ENCODE measurements at places on chromosomes 2 and 18.

GRCh38 chr2:151326554-151326953 lies 30.8 kb upstream of the TNFAIP6 start:
- DNase-seq: no peak

DNA sequence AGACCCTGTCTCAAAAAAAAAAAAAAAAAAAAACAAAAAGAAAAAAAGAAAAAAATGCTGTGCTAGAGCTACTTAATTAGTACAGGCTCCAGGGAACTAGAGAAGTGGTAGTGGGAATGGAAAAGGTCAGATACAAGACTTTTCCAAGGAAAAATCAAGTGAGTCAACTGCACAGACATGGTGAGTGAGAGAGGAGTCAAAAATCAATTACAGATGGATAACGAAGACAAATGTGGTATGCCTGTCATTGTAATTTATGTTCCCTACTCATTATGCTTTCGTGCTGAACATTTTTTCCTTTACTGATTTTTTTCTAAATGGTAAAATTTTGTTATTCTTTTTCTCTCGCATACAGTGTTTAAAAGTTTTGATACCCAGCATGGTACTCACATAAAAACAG lies 111.5 kb downstream of the MDH1 start:
- DNase-seq: no peak

DNA sequence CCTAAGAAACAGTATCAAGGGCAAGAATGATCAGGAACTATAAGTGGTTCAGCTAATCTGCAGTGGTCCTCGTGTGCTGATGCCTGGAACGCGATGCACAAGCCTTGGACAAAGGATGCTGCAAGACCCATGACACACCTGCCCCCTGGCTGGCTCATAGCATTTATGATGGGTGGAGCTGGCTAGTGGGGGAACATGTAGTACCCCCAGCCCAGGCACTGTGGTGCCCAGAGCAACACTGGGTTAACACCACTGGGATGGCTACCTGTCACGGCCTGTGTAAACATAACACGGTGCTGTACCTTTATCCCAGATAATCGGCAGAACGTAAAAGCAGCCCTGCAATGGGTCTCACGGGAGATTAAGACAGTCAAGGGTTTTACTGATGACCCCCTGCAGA lies 60.3 kb upstream of the PEX13 start:
- no peak for DNase-seq

- no peak for DNase-seq
Measured at GRCh38 chr18:60534538-60534937, 162.0 kb upstream of the MC4R start.

GRCh38 chr2:31962757-31963361 lies 47.9 kb downstream of the MEMO1 start:
- no peak for DNase-seq

GRCh38 chr2:11073251-11073650 lies 82.0 kb upstream of the SLC66A3 start:
- no peak for DNase-seq

DNA sequence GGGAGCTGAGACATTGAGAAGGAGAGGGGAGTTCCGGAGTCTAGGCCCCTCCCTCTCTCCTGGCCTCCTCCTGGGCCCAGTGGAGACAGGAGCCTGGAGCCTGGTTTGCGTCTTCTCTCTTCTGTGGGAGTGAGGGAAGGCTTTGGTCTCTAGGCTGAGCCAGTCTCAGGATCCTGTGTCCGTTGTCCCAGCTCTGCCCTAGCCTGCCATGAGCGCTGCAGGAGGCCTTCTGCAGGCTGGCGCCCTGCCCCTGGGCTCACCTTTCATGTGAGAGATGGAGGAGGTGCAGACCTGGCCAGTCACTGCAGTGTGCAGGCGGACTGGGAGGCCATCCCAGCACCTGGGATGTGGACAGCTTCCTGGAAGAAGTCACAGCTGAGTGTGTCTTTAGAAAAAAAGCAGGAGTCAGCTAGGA lies 8.7 kb downstream of the IMPA2 start:
- DNase-seq: no peak

- DNase-seq: no peak
Measured at GRCh38 chr2:190455358-190456095, 47.4 kb downstream of the MFSD6 start.

- peak; percentile 62 for DNase-seq
Measured at GRCh38 chr2:11123856-11124759, 31.2 kb upstream of the SLC66A3 start.

GRCh38 chr2:10658914-10659257 lies 30.9 kb downstream of the NOL10 start:
- no peak for DNase-seq

DNA sequence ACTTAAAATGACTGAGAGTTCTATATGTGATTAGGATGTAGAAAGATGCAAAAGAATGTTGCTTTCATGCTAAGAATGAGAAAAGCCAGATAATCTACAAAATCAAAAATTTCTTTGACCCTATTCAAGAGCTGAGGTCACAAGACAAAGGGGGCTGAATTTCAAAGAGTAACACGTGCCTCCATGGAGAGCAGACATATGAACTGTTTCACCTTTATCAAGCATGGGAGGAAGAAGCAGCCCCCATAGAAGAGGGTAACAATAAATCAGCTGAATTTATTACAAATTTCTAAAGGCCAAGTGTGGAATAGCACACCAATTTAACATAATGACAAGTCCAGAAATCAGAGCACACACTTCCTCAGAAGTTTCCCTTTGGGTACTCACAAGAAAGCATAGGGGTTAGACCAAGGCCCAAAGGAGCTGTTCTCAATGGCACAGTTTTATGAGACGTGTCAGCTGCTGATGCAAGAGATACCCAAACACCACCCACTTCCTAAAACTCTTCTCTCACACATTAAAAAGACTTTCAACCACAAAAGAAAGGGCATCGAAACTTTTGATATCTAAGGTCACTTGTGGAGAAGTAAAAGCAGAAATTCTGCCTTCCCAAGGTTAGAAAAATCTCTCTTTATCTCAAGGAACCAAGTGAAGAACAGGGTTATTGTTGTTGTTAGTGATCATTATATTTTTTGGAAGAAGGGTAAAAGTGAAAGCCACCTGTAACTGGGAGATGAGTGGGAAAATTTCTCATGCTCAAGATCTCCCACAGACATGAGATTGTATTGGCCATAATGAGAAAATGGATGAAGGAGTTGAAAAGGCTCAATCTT lies 950.1 kb downstream of the TRIB2 start:
- DNase-seq: no peak

GRCh38 chr2:9779596-9780264 lies 63.5 kb upstream of the TAF1B start:
- DNase-seq: no peak

- DNase-seq: no peak
Measured at GRCh38 chr2:31087491-31087890, 50.7 kb downstream of the GALNT14 start.

Data from stimulated activated CD4-positive, alpha-beta T cell treated with anti-CD3 and anti-CD28 coated beads, Interleukin-1b, Interleukin-23, amount 100 ng/mL, for 1 hour (primary cell).